Thymus (tissue), 14 donors: ENCODE measurements at places on chromosomes 2 and 18. TPM values are rescaled to one million over a fixed set of nuclear protein-coding genes. Genes with fewer than 3 reads are reported as not detected.
A peak's percentile ranks its signal among the peaks of the same experiment; 100 is the strongest.

IL36RN gene
- total RNA-seq: 0.09 TPM

MOGAT1 gene
- not detected for total RNA-seq

VAMP8 gene
- total RNA-seq: 133 TPM

ZNF804A gene
- total RNA-seq: 0.09 TPM

IGFBP2 gene
- total RNA-seq: 189 TPM

VAMP5 gene
- total RNA-seq: 19.0 TPM

KCNG2 gene
- 0.19 TPM for total RNA-seq

DNA sequence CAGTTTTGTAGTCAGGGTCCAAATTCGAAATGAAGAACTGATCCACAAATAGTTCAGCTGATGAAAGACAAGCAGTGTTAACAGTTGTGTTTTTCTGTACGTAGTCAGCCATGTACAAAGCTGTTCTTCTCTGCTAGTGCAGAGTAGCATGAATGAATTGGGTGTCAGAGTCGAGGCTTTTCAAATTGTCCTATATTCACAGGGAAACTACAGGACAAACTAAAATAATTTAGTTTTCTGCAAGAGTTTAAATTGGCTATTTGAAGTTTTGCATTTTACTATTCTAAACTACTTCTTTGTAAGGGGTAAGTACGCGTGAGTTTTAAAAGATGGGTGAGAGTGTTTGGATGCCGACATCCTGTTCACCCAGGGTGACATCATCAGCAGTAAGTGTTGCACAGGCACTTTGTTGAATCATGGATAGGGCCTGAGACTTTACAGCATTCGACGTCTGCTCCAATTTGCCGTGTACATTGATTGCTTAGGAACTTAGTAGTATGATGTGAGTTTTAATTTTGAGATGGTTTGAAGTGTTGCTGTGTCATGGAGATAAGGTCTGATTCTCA is 147.2 kb upstream of the NFATC1 start:
- no peak overlapping the region for H3K27ac ChIP-seq
- H3K27me3 ChIP-seq: no peaks in the 10 kb centered on the region
- no peaks in the 10 kb centered on the region for H3K4me1 ChIP-seq

DNA sequence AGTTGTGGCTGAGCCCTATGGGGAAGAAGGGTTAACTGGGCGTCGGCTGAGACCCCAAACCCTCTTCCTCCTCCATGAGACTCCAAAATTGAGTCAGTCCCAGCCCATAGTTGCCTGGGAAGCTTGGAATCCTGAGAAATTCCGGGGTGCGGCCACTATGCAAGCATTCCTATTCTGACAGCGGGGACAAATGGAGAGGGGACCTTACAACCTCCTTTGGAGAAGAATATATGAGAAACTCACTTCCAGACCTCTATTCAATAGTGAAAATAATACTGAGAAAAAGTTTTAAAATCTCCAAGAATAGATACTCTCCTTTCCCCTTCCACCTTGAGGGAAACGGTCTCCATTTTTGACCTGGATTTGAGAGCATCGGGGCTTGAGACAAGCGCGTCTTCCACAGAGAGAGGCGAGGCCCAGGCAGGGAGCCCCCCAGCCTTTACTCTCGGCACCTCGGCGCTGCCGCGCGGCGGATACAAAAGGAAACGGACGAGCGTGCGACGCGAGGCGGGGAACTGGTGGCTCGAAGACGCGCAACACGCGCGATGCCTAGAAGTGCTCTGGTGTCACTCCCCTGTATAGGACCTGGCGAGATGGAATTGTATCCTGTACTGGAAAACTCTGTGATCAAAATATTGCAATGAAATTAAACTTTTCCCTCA is 11.1 kb downstream of the NR4A2 start:
- peaks cover 18% of the 10 kb centered on the region for H3K4me1 ChIP-seq
- H3K27ac ChIP-seq: no peak overlapping the region
- no peaks in the 10 kb centered on the region for H3K36me3 ChIP-seq

DNA sequence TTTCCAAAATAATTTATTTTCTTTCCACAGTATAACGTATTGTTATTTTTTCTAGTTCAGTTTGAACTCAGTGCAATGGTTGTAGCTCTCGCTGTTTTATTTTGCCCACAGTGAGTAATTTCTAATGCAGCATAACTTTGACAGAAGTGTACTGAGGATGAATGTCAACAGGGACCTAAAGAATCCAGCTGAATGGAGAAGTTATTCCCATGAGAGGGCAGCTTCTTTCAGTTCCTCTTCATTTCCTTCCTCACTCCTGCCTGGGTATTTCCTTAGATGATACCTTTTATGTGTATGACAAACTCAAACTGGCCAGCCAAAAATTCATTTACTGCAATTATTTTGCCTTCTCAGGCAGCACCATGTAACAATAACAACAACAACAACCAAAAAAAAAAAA is 1223.1 kb upstream of the ZEB2 start:
- H3K27ac ChIP-seq: no peak overlapping the region
- no peak for DNase-seq
- no peak overlapping the region for H3K4me3 ChIP-seq
- no peaks in the 10 kb centered on the region for H3K4me1 ChIP-seq
- H3K36me3 ChIP-seq: no peaks in the 10 kb centered on the region
- H3K27me3 ChIP-seq: no peaks in the 10 kb centered on the region

- H3K27ac ChIP-seq: no peak overlapping the region
- no peaks in the 10 kb centered on the region for H3K36me3 ChIP-seq
- no peaks in the 10 kb centered on the region for H3K4me1 ChIP-seq
- peak; percentile 44 for DNase-seq
These were observed 382.2 kb upstream of the HNRNPA3 start for GRCh38 chr2:176830362-176830761.

- no peak overlapping the region for H3K27ac ChIP-seq
- DNase-seq: no peak
- no peaks in the 10 kb centered on the region for H3K36me3 ChIP-seq
- H3K4me1 ChIP-seq: no peaks in the 10 kb centered on the region
- no peak overlapping the region for H3K4me3 ChIP-seq
These were observed 25.7 kb downstream of the CCBE1 start for GRCh38 chr18:59671551-59671950.

- H3K36me3 ChIP-seq: no peaks in the 10 kb centered on the region
- H3K4me3 ChIP-seq: no peak overlapping the region
- no peaks in the 10 kb centered on the region for H3K27me3 ChIP-seq
- no peaks in the 10 kb centered on the region for H3K4me1 ChIP-seq
- DNase-seq: no peak
- no peak overlapping the region for H3K27ac ChIP-seq
These were observed 401.2 kb upstream of the SOX11 start for GRCh38 chr2:5290900-5291546.

DNA sequence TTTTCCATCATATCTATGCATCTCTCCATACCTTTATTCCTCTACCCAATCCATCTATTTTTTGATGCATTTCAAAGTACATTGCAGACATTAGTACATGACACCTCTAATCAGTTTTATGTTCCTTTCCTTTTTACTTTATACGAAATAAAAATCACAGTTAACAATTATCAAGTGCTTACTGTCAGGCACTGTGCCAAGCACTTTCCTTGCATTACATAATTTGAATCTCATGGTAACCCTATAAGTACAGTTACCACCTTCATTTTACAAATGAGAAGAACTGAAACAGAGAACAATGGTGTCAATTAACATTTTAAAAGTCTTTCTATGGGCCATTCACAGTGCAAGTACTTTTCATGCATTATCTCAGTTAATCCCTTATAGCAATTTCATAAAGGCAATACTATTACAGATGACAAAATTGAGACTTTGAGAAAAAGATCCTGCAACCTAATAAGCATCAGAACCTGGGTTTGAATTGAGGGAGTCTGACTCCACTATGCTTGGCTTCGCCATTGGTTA is 544.4 kb upstream of the TNP1 start:
- H3K36me3 ChIP-seq: no peaks in the 10 kb centered on the region
- H3K4me1 ChIP-seq: no peaks in the 10 kb centered on the region
- H3K4me3 ChIP-seq: no peak overlapping the region
- no peak overlapping the region for H3K27ac ChIP-seq
- no peaks in the 10 kb centered on the region for H3K27me3 ChIP-seq

DNA sequence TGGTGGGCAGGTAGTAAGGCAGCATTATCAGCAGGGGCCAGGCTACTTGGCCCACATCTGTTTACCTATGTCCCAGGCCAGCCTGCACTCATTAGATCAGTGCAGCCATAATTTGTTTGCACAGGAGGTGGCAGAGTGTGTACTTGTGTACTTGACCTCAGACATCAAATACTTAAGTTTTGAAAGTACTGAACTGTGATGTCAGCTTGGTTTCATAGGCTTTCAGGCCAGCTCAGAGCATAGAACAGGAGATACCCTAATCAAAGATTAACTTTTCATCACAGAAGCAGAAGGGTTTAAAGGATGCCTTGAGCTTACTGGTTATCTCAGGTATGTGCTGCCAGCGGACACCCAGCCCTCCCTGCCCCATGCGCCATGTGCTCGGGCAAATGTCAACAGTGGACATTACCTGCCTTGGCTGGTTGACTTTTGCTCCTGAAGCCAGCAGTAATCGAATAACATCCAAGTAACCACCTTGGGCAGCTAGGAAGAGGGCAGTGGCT is 33.2 kb downstream of the ANKRD29 start:
- no peak for DNase-seq
- no peaks in the 10 kb centered on the region for H3K27me3 ChIP-seq
- no peak overlapping the region for H3K27ac ChIP-seq
- H3K4me3 ChIP-seq: no peak overlapping the region
- H3K4me1 ChIP-seq: no peaks in the 10 kb centered on the region

DNA sequence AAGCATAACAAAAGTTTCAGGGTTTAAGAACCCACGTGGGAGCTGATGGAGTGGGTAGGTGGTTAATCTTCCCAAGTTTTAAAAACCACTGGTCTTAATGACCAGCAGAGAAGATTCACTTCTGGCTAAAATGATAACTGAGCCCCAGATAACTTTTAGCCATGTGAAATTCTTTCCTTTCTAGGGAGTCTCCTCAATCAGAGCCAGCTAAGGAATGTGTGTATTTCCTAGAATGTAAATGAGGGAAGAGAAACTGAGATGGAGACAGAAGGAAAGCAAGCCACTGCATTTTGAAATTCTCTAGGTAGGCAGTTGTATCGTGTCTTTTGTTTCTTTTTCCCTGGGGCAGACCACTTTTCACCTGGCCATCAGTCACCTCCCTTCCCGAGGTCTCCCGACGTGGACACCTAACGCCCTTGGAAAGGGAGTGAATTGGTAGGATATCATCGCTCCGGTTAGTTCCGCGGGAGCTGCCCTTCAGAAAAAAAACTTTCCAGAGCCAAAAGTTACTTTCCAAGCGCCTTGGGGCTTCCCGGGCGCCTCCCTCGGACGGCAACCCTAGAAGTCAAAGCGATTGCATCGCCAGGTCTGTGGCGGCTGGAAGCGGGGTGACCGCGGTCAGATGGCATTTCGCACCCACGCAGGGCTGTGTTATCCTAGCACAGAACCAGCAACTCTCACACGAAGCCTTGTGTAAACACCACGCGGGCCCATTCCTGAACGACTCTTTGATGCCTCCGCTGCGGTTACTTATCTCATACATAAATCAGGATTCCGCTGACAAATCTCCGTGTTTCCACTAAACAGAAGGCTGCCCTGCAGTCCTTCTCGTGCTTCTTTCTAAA is 1.3 kb downstream of the COLEC12 start:
- no peaks in the 10 kb centered on the region for H3K36me3 ChIP-seq
- H3K4me1 ChIP-seq: no peaks in the 10 kb centered on the region
- no peak for DNase-seq
- no peak overlapping the region for H3K4me3 ChIP-seq
- H3K27me3 ChIP-seq: peaks cover 37% of the 10 kb centered on the region

DNA sequence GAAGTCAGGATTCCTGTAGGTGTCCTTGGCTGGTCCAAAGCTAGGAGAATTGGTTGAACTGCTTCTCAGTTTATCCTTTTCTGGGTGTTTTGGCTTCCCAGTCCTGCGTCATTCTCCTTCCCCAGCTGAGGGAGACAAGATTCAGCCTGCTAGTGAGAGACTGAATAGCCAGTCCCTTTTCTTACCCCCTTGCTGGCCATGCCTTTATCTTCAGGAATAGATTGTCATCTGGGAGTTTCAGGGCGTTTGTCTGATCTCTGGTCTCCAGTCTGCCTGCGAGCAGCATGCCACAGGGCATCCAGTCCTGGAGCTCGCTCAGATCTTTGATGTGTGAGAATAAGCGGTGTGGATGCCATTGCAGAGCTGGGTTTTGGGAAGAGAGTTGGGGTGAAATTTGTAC is 5.8 kb downstream of the MYO1B start:
- H3K4me3 ChIP-seq: no peak overlapping the region
- no peak for DNase-seq
- no peaks in the 10 kb centered on the region for H3K36me3 ChIP-seq
- no peak overlapping the region for H3K27ac ChIP-seq
- H3K4me1 ChIP-seq: peaks cover 3% of the 10 kb centered on the region

GRCh38 chr2:159175927-159176326 is 110.6 kb downstream of the WDSUB1 start:
- H3K36me3 ChIP-seq: peaks cover 16% of the 10 kb centered on the region
- H3K27me3 ChIP-seq: no peaks in the 10 kb centered on the region
- DNase-seq: no peak
- H3K4me1 ChIP-seq: peaks cover 2% of the 10 kb centered on the region
- no peak overlapping the region for H3K27ac ChIP-seq

DNA sequence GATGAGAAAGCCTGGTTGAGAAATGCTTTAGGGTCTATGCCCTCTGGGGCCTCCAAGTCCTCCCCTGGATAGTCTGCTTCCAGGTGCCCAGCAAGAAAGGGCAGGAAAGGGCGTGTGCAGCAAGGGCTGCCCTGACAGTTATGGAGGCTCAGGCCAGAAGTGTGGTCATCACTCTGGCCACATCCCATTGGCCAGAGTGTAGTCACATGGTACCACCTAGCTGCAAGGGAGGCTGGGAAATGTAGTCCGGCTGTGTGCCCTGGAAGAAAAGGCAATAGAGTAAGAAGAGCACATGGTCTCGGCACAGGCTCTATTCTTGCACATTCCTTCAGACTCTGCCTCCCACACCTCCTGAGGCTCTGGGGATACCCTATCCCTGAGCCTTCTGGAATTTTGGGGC is 35.7 kb downstream of the ODC1 start:
- H3K36me3 ChIP-seq: no peaks in the 10 kb centered on the region
- peaks cover 49% of the 10 kb centered on the region for H3K4me1 ChIP-seq
- no peak overlapping the region for H3K4me3 ChIP-seq

- no peaks in the 10 kb centered on the region for H3K27me3 ChIP-seq
- no peaks in the 10 kb centered on the region for H3K36me3 ChIP-seq
- no peak overlapping the region for H3K27ac ChIP-seq
- H3K4me3 ChIP-seq: no peak overlapping the region
These were observed 1.1 kb upstream of the GCA start for GRCh38 chr2:162342841-162343240.

- no peaks in the 10 kb centered on the region for H3K27me3 ChIP-seq
- DNase-seq: no peak
- H3K36me3 ChIP-seq: no peaks in the 10 kb centered on the region
- H3K4me3 ChIP-seq: no peak overlapping the region
- H3K27ac ChIP-seq: no peak overlapping the region
- peaks cover 4% of the 10 kb centered on the region for H3K4me1 ChIP-seq
These were observed 5.4 kb upstream of the RNASEH1 start for GRCh38 chr2:3563521-3563976.

DNA sequence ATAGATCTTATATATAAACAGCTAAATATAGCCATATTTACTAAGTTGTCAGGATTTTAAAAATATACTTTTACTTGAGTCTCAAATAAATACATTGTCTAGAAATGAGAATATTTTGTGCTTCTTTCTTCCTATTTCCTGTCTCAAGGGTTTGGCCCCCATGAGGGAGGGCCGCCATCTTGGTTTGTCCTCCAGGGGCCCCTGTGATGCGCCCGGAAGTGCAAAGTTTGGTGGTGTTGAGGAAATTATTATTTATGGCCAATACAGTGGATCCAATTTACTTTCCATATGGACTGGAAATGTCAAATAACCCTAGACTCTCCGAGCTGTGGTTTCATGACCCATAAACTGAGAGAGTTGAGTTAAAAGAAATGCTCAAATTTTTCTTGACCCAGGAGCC is 104.7 kb upstream of the OTOS start:
- no peak overlapping the region for H3K27ac ChIP-seq
- H3K27me3 ChIP-seq: no peaks in the 10 kb centered on the region
- no peak for DNase-seq
- H3K4me3 ChIP-seq: no peak overlapping the region
- H3K4me1 ChIP-seq: no peaks in the 10 kb centered on the region
